Thymus (tissue), 14 donors: ENCODE measurements at places on chromosomes 13 and 19. TPM values are rescaled to one million over a fixed set of nuclear protein-coding genes. Genes with fewer than 3 reads are reported as not detected.

The KRTDAP gene
- 7.9 TPM for total RNA-seq

The PTH2 gene
- not detected for total RNA-seq

The OR7D2 gene
- total RNA-seq: under 0.01 TPM

The ZNF418 gene
- total RNA-seq: 12.8 TPM

The MAP1S gene
- total RNA-seq: 8.5 TPM

The ZSCAN22 gene
- total RNA-seq: 1.2 TPM

The CD209 gene
- total RNA-seq: 3.4 TPM

The NKG7 gene
- 10.5 TPM for total RNA-seq

The CPAMD8 gene
- 12.3 TPM for total RNA-seq

The MIDN gene
- 8.7 TPM for total RNA-seq

The CRB3 gene
- 1.1 TPM for total RNA-seq

The TSHZ3 gene
- 0.28 TPM for total RNA-seq

The ICAM4 gene
- total RNA-seq: 3.1 TPM

The KLK14 gene
- total RNA-seq: 0.09 TPM

The ZNF835 gene
- 0.71 TPM for total RNA-seq

The ICAM5 gene
- total RNA-seq: 0.85 TPM

The ZNF256 gene
- total RNA-seq: 7.5 TPM

The ATP4B gene
- total RNA-seq: 0.38 TPM

The GPC5 gene
- 0.28 TPM for total RNA-seq

The KCNN4 gene
- 8.7 TPM for total RNA-seq

The TMEM221 gene
- total RNA-seq: 0.19 TPM

The FZR1 gene
- total RNA-seq: 18.6 TPM

The TM9SF2 gene
- 71.3 TPM for total RNA-seq

The LGALS4 gene
- total RNA-seq: 1.1 TPM

The SIGLEC11 gene
- 0.14 TPM for total RNA-seq

The MAMSTR gene
- total RNA-seq: 0.38 TPM

The CALR3 gene
- total RNA-seq: 0.05 TPM

The IL4I1 gene
- 8.6 TPM for total RNA-seq

The CXCL17 gene
- 0.14 TPM for total RNA-seq

The ZNF846 gene
- 10.1 TPM for total RNA-seq

The GRIN2D gene
- 0.05 TPM for total RNA-seq

The TSEN34 gene
- 24.1 TPM for total RNA-seq
